ENCODE measurements at places on chromosomes 4 and X. TPM values are rescaled to one million over a fixed set of nuclear protein-coding genes. Genes with fewer than 3 reads are reported as not detected.

DNA sequence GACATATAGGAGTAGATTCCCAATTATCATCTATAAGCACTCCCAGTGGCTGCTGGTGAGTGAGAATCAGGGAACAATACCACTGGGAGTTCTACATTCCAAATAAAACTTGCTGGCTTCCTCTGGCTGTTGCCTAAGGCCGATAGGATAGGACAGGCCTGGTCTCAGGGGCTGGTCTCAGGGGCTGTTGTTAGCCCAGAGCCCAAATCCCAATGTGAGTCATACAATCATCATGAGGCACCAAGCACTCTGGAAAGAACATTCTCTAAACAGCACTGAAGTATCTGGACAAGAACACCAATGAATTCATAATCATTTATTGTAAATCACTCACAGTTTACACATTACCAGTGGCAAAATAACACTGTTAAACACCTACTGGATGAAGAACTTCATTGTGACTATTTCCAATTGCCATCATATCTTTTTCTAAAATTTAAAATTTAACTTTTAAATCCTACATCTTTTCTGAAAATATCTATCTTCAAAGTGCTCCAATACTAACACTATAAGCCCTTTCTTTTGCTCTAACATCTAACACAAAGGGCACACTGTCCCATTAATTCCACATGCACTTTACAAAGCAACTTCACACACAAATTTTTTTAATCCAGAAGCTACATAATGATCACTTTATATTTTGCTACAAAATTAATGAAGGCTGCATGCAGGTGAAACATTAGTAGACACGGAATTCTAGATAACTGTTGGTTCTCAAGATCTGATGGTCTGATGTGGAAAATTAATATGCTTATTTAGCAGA is 67.6 kb upstream of the TMEM150C start:
- no peaks in the 10 kb centered on the region for H3K27me3 ChIP-seq
- no peak overlapping the region for H3K4me3 ChIP-seq
- no peaks in the 10 kb centered on the region for H3K36me3 ChIP-seq
- H3K4me1 ChIP-seq, result no peaks in the 10 kb centered on the region

The ARHGEF6 gene
- 35.5 TPM for total RNA-seq

GRCh38 chrX:16585486-16586376 is 64.2 kb upstream of the S100G start:
- H3K27me3 ChIP-seq, result no peaks in the 10 kb centered on the region
- H3K27ac ChIP-seq, result no peak overlapping the region
- H3K36me3 ChIP-seq, result no peaks in the 10 kb centered on the region
- no peaks in the 10 kb centered on the region for H3K4me1 ChIP-seq
- H3K4me3 ChIP-seq, result no peak overlapping the region

DNA sequence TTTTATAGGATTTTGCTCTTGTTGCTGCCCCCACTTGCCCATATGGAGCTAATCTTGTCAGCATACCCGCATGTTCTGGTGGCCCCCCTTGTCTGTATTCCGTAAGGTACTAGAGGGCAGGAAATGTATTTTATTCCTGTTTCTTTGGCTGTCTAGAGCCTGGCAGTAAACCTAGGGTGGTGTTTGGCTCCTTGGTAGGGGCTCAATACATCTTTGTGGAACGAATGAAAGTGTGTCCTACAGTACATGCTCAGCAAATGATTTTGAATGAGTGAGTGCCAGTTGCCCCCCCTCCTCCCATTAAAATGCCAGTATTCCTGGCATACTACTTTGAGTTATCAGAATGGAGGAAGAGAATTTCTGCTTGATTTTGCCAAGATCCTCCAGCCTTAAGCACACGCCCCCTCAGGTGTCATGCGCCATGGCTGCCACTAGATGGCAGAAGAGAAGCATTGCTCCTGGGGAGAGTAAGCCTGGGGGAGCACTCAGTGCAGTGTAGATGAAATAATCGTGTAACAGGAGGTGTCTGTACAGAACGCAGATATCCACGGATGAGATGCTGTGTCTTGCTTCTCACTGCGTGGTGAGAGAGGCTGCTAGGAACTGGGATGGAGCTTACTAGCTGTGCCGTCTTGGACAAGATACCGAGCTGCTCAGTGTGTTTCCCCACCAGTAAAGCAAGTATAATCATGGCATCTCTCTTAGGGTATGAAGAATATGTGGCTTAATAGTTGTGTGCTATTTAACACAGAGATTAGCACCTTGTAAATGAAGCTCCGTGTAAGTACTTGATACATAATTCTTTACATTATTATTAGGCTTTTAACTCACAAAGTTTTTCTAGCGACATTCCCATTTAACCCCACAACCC is 17.2 kb upstream of the RNF212 start:
- no peak overlapping the region for H3K4me3 ChIP-seq
- H3K27me3 ChIP-seq, result no peaks in the 10 kb centered on the region
- no peaks in the 10 kb centered on the region for H3K36me3 ChIP-seq
- H3K4me1 ChIP-seq, result no peaks in the 10 kb centered on the region
- no peak overlapping the region for H3K27ac ChIP-seq

GRCh38 chrX:355329-356050 is 31.2 kb downstream of the PPP2R3B start:
- H3K4me1 ChIP-seq, result no peaks in the 10 kb centered on the region
- DNase-seq, result no peak
- no peaks in the 10 kb centered on the region for H3K36me3 ChIP-seq
- H3K4me3 ChIP-seq, result no peak overlapping the region
- H3K27ac ChIP-seq, result no peak overlapping the region

The F8A1 gene
- total RNA-seq, result 122 TPM

- no peak for DNase-seq
- H3K4me3 ChIP-seq, result no peak overlapping the region
- no peaks in the 10 kb centered on the region for H3K36me3 ChIP-seq
Measured at GRCh38 chr4:142781114-142781513, 65.0 kb downstream of the INPP4B start.

DNA sequence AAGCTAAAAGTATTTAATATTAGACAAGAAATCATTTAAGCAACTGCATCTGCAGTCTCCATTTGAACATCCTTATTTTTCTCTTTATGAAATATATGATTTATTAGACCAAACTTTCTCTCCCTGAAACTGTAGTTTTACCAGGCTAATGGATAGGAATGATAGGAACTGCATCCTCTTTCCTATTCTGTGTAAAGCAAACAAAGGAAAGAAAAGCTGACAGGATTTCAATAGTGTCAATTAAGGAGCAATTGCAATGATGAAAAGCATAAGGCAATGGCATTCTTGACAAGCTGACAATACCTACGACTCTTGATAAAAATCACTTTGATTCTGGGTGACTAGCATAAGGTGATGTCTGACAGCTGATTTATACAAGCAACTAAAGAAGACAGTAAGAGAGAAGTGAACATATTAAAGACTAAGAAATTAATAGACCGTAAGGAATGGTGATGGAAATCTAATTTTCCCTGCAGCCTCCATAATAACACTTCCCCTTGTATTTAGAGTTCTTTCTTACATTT is 502.5 kb downstream of the TECRL start:
- H3K4me1 ChIP-seq, result no peaks in the 10 kb centered on the region
- H3K36me3 ChIP-seq, result no peaks in the 10 kb centered on the region
- DNase-seq, result no peak
- no peaks in the 10 kb centered on the region for H3K27me3 ChIP-seq
- no peak overlapping the region for H3K27ac ChIP-seq

- H3K27me3 ChIP-seq, result no peaks in the 10 kb centered on the region
- H3K4me3 ChIP-seq, result no peak overlapping the region
- no peak for DNase-seq
- no peak overlapping the region for H3K27ac ChIP-seq
Measured at GRCh38 chr4:155696726-155697125, 30.1 kb downstream of the GUCY1A1 start.

The DKK2 gene
- not detected for total RNA-seq

DNA sequence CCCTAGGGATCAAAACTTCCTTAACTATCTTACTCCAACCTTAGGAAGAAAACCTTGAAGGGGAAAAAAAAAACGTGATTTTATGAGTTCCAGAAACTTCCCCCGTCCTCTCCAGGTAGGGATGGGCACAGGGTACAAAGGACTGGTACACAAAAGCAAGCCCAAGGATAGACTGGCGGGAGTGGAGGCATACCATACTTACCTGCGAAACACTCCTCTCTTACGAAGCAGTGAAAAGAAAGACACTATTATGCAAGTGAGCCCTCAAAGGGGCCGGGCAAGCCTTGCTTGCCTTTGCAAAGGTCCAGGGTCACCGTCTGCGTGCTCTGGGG is 651 bp downstream of the TSPAN6 start:
- no peaks in the 10 kb centered on the region for H3K36me3 ChIP-seq
- H3K4me3 ChIP-seq, result peak overlapping the region; percentile 64
- no peak for DNase-seq
- H3K27ac ChIP-seq, result peak overlapping the region; percentile 64
- peaks cover 4% of the 10 kb centered on the region for H3K4me1 ChIP-seq

The SSX4B gene
- total RNA-seq, result 0.15 TPM

The SLC10A4 gene
- 1.2 TPM for total RNA-seq

DNA sequence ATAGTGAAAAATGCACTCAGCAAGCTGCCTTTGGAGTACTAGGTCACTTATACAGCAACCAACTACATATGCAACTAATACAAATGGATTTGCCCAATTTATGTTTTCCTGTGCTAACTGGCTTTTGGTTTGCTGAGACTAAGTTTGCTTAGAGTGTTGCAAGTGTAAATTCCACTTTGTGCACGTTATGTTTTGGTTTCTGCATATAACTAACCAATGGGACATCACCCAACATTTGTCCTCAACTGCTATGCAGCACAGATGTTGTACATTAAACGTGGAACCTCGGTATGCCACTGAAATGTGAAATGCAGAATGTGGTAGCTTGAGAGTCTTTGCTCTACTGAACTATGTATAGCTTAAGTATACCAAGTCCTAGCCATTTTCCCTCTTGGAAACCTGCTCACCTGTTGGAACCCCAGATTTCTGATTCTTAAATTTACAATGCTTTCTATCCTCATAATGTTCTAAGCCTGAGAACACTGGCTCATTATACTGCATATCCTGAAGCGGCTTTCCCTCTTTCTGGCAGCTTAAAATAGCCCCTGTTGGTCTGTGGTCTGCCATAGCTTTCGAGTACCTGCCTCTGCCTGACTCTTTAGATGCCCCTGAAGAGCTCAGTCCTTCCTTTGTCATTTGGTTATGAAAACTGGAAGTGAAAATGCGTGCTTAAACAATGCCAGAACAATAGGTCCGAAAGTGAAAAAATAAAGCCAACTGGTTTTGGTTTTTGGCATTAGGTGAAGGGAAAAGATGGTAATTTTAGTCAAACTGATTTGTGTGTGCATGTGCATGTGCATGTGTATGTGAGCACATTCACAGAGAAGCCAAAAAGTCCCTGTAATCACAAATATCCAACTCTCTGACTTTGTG is 158.0 kb downstream of the SH2D1A start:
- no peak overlapping the region for H3K4me3 ChIP-seq
- H3K4me1 ChIP-seq, result no peaks in the 10 kb centered on the region
- H3K27me3 ChIP-seq, result no peaks in the 10 kb centered on the region
- no peak overlapping the region for H3K27ac ChIP-seq
- no peak for DNase-seq

The CXorf51A gene
- not detected for total RNA-seq

DNA sequence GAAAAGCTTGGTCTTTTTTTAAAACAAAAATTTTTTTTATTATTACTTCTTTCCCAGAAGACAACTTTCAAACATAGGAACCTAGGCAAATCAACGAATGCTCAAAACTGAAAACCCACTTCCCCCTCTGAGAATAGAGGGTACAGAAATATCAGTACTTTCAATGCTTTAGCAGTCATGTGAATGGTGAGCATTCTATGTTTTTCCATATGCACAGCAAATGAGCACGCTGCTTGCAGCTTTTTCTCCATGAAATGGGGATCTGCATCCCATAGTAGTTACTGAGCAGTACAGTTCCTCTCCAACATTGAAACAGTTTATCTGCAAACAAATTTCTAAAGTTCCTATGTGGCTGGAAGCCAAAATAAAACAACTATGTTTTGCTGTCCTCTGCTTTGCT is 108.4 kb upstream of the BMP2K start:
- no peaks in the 10 kb centered on the region for H3K27me3 ChIP-seq
- DNase-seq, result no peak
- no peak overlapping the region for H3K4me3 ChIP-seq
- no peak overlapping the region for H3K27ac ChIP-seq
- no peaks in the 10 kb centered on the region for H3K36me3 ChIP-seq

GRCh38 chr4:184744236-184744635 is 10.3 kb upstream of the CENPU start:
- no peaks in the 10 kb centered on the region for H3K4me1 ChIP-seq
- H3K36me3 ChIP-seq, result no peaks in the 10 kb centered on the region
- no peak overlapping the region for H3K4me3 ChIP-seq
- no peak overlapping the region for H3K27ac ChIP-seq
- DNase-seq, result no peak

DNA sequence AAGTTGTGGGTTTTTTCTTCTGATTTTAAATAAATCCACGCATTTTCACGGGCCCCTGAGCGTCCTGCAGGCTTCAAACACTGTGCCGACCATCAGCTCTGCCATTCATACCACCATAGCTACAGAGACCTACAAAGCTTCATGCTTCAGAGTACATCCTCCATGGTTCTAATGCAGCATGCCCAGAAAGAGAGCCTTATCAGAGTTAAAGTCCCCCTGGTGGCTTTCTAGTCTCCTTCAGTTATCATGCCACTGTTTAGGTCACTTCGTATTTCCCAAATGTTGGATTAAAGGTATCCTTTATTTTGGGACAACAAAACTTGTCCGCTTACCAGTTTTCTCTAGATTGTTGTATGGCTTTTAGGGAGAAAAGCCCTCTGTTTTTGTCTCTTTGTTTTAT is 66.7 kb upstream of the VCX2 start:
- no peaks in the 10 kb centered on the region for H3K27me3 ChIP-seq
- H3K4me1 ChIP-seq, result no peaks in the 10 kb centered on the region
- no peak for DNase-seq
- no peak overlapping the region for H3K27ac ChIP-seq
- H3K4me3 ChIP-seq, result no peak overlapping the region

GRCh38 chrX:134673123-134673522 is 14.9 kb upstream of the PLAC1 start:
- no peak overlapping the region for H3K27ac ChIP-seq
- H3K27me3 ChIP-seq, result no peaks in the 10 kb centered on the region
- H3K4me1 ChIP-seq, result no peaks in the 10 kb centered on the region
- DNase-seq, result no peak

DNA sequence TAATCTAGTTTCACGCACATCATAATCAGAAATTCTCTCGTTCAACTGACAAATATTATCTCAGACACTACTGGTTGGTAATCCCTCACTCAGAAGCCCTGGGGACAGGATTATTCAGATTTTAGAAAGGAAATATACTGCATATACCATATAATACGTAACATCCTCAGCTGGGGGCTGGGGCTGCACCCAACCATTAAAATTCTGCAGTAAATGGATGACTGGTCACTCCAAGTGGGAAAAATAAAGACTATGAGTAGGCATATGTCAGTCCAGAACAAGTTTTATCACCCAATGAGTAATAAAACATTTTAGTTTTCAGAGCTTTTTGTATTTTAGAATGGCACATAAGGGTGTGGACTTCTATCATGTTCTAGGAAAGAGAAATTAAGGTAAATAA is 121.7 kb upstream of the MAP3K15 start:
- H3K36me3 ChIP-seq, result no peaks in the 10 kb centered on the region
- H3K4me3 ChIP-seq, result no peak overlapping the region
- no peaks in the 10 kb centered on the region for H3K4me1 ChIP-seq
- DNase-seq, result no peak
- no peak overlapping the region for H3K27ac ChIP-seq

The UXT gene
- total RNA-seq, result 129 TPM

Data from Panc1 (cell line).